ENCODE measurements at places on chromosomes 2 and 18.

DNA sequence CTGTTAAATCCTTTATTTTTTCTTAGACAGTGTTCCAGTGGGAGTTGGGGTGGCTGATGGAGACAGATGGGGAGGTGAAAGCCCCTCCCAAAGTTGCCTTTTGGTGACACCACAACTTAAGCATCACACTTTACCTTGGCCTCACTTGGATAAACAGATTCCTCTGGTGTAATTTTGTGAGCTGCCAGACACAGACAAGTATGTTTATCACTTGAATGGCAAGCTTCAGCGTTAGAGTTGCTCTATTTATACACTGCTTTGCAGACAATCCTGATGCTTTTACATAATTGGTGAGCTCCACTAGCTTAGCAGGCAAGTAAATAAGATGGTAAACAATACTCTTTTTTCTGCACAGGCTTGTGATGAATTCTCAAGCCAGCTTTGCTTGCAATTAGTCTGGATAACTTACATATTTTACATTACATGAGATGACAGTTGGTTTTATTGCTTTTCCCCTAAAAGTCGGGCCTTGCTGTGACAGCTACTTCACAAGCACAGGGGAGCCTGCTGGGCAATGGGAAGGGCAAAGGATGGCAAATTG is 226.2 kb downstream of the SLC8A1 start:
- no peak for DNase-seq

DNA sequence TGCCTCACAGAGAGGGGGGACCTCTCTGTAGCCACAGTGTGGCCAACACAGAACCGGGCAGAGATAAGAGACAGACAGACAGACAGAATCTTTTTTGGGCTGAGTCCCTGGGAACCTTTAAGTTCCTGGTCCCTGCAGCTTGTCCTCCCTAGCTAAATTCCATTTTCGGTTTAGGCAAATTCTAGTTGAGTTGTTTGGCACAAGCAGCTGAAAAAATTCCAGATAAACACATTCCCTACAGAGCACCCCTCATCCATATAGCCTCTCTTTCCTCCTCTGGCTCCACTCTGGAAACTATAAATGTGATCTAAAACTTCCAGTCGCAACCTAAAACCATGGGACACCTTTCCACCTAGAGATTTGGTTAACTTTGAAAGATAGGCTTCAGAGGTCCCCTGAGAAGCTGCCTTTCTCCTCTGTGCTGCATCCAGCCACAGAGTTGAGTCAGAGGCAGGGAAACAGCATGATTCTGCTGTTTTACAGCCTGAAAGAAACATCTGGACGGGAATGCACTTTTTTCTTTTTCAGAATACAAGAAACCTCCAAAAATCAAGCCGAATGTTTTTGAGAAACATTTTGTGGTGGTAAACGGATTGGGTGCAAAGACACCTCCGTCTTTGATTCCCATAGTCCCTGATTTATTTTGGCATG is 30.9 kb downstream of the SLC4A3 start:
- no peak for DNase-seq

- DNase-seq, result no peak
These were observed 149.4 kb upstream of the NDUFV2 start for GRCh38 chr18:8952769-8953760.

DNA sequence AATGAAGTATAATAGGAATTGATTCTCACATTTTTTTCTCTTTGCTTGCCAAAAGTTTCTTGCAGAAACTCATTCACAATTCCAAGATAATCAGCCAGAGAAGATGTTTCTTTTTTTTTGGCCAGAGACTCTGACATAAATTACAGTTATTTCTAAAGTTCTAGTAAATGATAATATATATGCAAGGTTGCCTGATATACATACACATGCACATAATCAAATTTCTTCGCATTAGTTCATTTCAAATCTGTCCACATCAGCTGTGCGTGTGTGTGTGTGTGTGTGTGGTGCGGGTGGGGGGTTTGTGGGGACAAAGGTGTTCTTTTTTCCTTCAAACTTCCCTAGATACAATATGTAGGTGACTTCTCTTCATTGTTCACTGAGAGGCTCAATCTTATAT is 33.2 kb downstream of the OSGEPL1 start:
- DNase-seq, result no peak

- DNase-seq, result no peak
These were observed 86.5 kb downstream of the ACTR3 start for GRCh38 chr2:113976277-113976928.

- DNase-seq, result peak; percentile 47
These were observed 76.0 kb downstream of the EMX1 start for GRCh38 chr2:72993147-72993932.

- DNase-seq, result no peak
These were observed 198.1 kb downstream of the SATB2 start for GRCh38 chr2:199259671-199260070.

DNA sequence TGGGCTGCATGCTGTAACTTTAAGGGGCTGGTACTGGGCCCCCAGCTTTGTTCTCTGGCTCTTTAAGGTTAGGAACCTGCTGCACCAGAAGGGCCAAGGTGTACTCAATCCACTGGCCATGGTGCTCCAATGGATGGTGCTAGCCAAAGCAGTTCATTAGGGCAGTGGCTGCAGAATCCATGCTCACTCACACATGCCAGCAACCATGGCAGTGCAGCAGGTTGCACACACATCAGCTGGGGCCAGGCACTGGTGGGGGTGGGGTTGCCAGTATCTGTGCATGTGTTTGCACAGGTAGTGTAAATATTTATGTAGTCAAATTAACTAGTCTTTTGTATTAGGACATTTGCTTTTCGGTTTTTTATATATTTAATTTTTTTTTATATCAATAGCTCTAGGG is 228.3 kb upstream of the EPC2 start:
- DNase-seq, result no peak

DNA sequence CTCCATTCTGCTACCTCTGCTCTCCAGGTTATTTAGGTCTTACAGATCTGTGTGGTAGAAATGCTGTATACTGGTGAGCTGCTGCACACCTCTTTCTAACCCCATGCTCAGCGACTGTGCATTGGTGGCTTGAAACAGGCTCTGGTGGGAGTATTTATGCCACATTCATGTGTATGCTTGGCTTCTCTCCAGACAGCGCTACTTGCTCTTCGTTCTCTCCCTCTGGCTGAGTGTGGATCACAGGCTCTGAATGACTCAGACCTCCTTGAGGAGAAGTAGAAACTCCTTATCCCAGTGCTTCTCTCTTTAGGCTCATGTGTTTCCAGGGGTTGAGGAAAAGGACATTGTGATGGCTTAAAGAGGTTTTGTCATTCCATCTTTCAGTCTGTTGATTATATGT is 54.9 kb downstream of the FHOD3 start:
- DNase-seq, result no peak

- no peak for DNase-seq
These were observed 148.4 kb upstream of the TWIST2 start for GRCh38 chr2:238699307-238700116.

DNA sequence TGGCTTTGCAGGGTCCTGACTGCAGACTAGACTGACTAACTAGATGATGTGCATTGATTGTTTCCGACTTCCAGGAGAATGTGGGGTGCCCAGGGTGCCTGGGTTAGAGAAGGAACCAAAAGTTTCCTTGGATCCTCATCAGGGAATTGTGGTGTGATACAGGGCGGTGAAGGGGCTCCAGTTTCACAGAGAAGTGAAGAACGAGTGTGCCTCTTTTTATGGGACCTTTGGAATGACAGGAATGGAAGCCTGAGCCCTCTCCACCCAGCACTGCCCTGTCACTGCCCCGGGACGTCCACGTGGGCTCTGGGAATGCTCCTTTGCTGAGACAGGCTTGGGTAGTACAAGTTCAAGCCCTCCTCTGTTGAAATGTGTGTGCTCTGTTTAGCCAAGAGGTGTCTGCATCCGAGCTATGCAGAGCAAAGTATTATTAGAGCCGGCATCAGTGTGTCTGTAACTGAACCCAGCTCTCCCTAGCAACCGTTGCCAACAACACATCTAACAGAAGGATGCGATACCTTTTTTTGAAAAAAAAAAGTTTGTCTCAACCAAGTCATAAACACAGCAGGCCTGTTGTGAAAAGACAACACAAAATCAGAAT is 183.6 kb downstream of the SMAD7 start:
- DNase-seq, result no peak

DNA sequence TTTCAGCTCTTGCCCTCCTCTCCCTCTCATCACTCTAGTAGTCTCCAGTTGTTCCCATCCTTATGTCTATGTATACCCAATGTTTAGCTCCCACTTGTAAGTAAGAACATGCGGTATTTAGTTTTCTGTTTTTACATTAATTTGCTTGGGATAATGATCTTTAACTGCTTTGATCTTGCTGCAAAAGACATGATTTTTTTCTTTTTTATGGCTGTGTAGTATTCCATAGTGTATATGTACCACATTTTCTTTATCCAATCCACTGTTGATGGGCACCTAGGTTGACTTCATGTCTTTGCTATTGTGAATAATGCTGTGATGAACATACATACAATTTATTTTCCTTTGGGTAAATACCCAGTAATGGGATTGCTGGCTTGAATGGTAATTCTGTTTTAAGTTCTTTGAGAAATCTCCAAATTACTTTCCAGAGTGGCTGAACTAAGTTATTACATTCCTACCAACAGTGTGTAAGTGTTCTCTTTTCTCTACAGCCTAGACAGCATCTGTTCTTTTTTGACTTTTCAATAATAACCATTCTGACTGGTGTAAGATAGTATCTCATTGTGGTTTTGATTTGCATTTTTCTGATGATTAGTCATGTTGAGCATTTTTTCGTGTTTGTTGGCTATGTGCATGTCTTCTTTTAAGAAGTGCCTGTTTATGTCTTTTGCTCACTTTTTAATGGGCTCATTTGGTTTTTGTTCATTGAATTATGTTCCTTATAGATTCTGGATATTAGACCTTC is 179.6 kb upstream of the SLC39A10 start:
- DNase-seq, result no peak

DNA sequence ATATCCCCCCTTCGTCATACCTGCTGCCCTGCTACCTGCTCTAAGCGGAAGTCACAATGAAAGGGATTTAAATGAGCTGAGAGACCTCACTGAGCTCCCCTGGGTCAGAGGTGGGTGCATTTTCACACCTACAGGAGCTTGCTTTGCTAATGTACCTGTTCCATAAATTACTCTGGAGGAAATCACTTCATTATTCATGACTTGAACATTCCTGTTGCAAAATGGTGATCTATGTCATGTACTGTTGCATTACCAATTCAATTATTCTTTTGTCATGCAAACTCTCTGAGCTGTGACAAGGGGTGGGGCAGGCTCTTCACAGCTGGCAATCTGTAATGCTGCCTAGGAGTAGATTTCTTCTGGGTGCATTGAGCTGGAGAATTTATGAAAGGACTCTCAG is 761.3 kb downstream of the TSN start:
- DNase-seq, result no peak

DNA sequence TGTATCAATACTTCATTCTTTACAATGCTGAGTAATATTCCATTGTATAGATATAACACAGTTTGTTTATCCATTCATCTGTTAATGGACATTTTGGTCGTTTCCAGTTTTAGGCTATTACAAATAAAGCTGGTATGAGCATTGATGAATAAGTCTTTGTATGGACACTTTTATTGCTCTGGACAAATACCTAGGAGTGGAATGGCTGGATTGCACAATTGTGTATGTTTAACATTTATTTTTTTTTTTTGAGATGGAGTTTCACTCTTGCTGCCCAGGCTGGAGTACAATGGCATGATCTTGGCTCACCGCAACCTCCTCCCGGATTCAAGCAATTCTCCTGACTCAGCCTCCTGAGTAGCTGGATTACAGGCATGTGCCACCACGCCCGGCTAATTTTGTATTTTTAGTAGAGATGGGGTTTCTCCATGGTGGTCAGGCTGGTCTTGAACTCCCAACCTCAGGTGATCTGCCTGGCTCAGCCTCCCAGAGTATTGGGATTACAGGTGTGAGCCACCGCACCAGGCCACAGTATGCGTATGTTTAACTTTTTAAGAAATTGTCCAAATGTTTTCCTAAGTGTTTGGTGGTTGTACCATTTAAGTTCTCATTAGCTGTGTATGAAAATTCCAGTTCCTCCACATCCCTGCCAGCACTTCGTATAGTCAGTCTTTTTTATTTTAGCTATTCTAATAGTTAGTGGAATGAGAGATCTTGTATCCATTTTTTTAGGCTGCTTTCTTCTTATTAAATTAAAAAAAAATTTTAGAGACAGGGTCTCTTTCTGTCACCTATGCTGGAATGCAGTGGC is 194.9 kb upstream of the HAAO start:
- no peak for DNase-seq

DNA sequence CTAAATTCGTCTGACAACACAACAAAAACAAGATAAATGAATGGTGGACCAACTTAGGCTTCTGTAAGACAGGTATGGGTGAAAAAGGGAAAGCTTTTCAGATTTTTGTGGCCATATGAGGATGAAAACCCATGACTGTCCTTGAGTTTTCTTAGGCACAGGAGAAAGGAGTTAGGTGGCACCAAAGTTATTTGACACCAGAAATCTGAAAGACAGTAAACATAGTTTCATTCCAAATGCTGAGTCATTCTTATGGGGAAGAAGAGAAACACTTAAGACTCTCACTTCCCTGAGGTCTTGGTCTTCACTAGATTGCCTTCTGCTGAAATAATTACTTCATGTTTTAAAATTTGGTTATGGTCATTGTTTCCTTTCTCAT is 5.2 kb upstream of the GPD2 start:
- no peak for DNase-seq

DNA sequence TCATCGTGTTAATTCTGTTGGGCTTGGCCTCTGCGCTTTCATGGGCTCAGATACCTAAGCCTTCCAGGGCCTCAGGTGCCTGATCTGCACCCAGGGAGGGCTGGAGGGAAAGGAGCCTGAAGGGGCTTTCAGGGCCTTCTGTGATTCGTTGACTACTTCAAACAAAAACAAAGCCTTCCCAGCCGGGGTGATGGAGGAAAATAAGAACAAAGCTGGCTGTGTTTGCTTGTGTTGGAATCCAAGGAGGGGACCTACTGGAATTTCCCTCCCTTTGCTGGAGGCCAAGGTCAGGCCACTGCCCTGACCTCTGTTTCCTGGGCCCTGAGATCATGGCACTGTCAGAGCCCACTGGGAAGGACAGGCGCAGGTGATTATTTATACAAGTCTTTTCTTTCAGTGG is 135.3 kb downstream of the KLHL29 start:
- DNase-seq, result no peak
